ENCODE measurements at places on chromosomes 1 and 21. TPM values are rescaled to one million over a fixed set of nuclear protein-coding genes. Genes with fewer than 3 reads are reported as not detected.

The CPLANE2 gene
- total RNA-seq, result 13.0 TPM

The WNT3A gene
- not detected for total RNA-seq

The ATP1A4 gene
- under 0.01 TPM for total RNA-seq

The KLF17 gene
- 0.17 TPM for total RNA-seq

The DENND2D gene
- 10.5 TPM for total RNA-seq

The LRRC71 gene
- total RNA-seq, result not detected

DNA sequence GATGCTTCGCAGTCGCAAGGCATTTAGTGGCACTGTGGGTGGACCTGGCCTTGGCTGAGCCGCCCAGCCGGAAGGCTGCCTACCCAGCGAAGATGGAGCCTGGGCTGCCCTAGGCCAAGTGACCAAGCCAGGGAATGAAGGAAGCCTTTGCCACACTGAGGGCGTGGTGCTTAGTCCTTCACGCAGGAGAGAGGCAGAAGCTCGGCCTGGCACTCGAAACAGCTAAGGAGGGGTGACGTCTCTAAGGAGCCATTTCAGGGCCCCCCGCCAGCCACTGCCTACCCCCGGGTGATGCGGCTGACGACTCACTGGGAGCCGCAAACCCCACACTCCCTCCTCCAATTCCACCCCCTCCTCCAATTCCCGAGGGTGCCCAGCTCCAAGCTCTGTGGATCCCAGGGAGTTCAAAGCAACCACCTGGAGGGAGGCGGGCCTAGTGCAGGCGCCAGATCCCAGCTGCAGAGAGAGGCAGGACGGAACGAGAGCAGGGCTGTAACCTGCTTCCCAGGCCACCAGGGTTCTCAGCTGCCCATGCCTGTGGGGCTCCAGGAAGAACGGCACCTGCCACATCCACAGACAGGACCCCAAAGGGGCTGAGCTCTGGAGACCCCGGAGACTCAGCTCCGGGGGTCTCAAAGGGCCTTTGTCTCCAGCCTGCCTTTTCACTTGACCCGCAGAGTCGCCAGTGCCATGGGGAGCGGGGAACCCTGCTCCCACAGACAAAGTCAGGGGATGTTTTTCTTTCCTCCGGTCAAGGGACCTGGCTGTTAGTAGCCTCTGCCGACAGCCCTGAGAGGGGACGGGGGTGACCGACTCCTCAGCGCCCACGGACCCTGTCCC is 75.8 kb downstream of the ARHGEF16 start:
- peak; percentile 14 for DNase-seq

DNA sequence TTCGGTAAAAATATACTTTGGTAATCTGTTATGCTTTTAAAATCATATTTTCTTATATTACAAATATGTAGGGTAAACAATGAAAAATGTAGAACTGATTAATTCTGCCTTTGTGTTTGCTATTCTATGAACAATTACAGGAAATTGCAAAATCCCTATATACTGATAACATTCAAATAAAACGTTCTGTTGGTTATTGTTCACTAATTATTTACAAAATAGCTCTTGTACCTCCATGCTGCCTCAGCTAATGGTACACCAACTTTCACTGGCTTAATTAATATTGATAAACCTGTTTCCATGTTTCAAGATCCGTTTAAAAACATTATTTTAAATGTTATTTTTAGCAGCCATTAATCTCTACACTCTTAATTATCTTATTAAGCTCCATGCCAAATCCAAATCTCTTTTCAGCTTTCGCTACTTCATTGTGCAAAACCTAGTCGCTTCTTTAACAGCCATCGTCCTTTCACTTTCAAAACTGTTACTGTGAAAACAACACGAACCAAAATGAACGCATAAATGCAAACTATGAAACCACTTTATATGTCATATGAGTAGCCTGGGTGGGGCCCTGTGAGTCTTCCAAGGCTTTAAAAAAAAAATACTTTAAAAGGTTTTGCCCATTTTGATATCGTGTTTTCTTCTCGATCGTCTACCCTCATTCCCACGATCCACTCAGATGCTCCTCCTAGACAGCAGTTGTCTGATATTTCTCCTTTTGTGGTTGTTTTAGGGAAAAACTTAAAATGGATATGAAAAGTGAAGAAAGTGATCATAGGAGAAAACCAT is 807.1 kb downstream of the USP25 start:
- peak; percentile 64 for DNase-seq

DNA sequence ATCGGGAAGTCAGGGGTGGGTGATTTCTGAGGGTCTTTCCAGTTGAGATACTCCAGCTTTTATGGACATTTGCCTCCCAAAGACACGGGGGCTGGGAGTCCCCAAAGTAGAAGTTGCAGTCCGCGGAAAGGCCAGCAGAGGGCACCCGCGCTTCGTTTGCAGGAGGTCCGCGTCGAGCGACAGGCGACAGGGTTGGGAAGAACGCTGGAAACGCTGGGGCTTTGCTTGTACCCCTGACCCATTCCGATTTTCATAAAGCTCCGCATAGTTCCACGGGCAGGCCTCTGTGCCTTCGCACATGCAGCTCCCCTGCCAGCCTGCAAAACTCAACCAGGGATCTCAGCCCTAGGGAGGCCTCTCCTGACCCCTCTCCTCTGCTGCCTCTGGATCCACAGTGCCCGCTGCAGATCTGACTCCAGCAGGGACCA is 44.2 kb upstream of the LAPTM5 start:
- peak; percentile 32 for DNase-seq

DNA sequence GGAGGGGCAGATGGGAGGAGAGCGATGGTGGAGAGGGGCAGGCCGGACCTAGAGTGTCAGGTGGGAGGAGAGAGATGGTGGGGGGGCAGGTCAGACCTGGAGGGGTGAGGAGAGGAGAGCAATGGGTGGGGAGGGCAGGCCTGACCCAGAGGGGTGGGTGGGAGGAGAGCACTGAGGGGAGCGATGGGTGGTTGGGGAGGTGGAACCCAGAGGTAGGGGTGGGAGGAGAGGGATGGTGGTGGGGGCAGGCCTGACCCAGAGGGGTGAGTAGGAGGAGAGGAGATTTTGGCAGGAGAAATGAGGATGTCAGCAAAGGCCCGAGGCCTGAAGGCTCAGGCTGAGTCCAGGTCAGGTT is 157.3 kb upstream of the VAMP3 start:
- DNase-seq, result no peak

GRCh38 chr21:33847588-33848248 is 67.9 kb downstream of the ATP5PO start:
- DNase-seq, result no peak

GRCh38 chr1:225253784-225254183 is 174.1 kb downstream of the LBR start:
- DNase-seq, result peak; percentile 88

GRCh38 chr1:171311771-171312558 is 2.0 kb upstream of the FMO4 start:
- DNase-seq, result no peak

- peak; percentile 35 for DNase-seq
Measured at GRCh38 chr1:69611316-69611715, 43.6 kb downstream of the LRRC7 start.

- DNase-seq, result no peak
Measured at GRCh38 chr1:96833376-96833775, 111.8 kb downstream of the PTBP2 start.

GRCh38 chr1:15639931-15640330 is 22.7 kb downstream of the DDI2 start:
- DNase-seq, result no peak

DNA sequence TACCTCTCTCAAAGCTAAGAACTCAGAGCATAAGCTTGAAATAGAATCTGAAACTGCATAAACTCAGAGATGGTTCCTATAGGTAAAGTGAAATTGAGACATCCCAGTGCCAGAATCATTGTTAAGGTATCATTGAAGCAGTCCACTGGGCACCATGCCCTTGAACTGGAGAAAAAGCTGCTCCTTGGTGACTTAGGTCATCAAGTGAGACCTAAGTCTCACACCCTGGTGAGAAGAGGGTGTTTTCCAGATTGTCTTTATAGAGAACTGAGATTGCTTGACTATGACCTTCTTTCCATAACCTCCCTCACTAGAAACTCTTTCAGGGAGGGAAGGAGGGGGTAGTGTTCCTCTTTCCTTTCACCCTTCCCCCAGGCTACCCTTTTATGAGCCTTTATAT is 9.4 kb upstream of the ATP6V1G3 start:
- DNase-seq, result no peak

Measured in mammary epithelial cell (primary cell).